GM13977 (cell line): ENCODE measurements at places on chromosomes 6 and 20.

GRCh38 chr20:23608251-23608846, 2.6 kb upstream of the CST9 start:
- no peak for DNase-seq

DNA sequence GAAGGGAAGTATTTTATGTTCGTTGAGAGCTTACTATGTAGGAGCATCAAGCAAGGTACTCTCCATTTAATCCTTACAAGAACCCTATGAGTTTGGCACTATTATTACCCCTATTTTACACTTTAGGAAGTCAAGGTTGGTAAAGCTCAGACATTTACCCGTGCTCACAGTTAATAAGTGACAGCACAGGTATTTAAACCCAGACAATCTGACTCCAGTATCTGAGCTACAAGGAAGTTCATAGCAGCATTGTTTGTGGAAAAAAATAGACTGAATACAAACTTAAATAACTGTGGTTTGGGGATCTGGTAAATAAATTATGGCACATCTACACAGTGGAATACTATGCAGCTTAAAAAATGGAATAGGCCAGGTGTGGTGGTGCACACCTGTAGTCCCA, 21.2 kb upstream of the GMNN start:
- no peak for DNase-seq

DNA sequence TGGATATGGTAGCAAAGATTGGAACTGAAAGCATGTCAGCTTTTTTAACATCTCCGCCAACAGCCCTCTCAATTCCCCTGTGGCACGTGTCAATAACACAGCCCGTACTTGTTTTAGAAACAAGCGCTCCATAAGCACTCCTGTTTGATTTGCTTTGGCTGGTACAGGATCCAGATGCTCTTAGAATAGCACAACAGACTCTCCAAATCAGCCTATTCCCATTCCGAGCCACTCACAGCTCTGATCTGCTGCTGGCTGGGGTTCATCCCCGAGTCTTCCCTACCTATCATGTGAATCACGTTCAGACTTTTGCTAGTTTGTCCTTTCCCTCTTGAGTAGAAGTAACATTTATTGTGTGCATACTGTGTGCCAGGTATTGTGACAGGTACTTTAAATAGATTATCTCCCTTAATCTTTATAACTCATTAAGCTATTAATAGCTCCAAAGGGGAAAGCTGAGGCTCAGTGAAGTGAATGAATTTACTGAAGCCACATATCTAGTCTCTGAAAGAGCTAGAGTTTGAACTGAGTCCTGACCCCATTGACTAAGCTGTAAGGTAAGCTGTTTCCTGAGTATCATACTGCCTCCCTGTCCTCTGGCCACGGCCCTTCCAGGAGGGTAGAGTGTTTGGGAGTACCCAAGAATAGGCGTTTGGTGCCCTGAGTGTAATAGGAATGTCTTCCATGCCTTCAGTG, 46.7 kb downstream of the RALY start:
- DNase-seq, result no peak

GRCh38 chr6:47440719-47441118, 36.9 kb upstream of the CD2AP start:
- DNase-seq, result peak; percentile 59

DNA sequence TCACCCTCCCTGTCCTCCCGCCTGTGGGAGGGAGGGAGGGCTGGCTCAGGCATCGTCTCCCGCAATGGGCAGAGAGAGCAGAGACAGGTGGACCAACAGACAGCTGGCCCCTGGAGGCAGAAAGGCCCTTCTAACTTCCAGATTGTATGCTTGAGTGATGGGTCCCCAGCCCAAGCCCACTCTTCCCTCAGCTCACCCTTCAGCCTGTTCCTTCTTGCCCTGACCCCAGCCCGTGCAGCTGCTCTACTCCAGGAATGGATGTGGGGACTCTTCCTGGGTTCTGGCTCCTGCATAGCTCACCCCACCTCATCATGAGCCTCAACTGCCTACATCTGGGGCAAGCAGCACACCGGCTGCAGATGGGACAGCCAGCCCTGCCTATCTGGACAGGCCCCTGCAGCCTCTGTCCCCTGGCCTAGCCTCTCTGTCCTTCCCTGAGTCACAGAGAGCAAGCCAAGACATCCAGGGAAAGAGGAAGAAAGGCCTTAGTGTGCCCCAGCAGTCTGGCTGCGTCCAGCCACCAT, 11.5 kb upstream of the SLC22A7 start:
- no peak for DNase-seq

DNA sequence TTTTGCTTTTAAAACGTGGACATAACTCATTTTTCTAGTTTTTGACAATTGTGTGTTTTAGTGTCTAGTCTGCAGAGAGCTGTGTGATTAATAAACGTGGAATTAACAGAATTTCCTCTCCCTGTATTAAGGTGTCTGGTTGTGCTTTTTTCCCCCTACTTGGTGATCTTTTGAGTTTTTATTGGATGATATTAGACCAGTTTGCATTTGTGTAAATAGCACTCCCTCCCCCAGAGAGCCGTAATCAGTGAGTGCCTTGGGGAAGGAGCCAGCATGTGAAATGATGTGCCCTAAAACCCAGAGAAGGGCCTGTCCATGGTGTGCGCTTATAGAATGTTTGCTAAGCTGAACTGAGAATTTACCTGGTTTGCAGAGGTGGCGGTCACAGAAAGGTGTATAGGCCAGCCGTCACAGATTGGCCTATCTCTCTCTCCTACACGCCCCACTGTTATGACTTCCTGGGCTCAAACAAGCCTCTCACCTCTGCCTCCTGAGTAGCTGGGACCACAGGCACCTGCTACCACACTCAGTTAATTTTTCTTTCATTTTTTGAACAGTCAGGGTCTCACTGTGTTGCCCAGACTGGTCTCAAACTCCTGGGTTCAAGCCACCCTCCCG, 42.4 kb downstream of the ALDH5A1 start:
- DNase-seq, result no peak

GRCh38 chr6:70667256-70667710, 400 bp upstream of the SMAP1 start:
- no peak for DNase-seq

GRCh38 chr6:116665464-116665863, 3.1 kb downstream of the ZUP1 start:
- no peak for DNase-seq

DNA sequence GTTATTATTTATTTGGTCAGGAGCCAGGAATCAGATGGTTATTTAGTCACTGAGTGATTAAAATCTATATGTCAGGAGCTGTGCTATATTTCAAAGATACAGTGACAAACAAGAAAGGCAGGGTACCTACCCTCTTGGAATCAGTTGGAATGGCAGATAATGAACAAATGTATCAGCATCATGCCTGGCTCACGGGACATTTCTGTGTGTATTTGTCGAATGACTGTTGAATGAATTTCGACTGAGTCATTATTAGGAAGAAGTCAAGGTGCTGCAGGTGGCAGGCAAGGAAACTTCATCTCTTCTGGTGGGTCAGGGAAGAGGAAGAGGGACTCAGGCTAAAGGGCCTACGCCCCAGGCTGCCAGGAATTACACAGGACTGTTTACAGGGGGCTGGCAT, 13.6 kb downstream of the PKIG start:
- no peak for DNase-seq

DNA sequence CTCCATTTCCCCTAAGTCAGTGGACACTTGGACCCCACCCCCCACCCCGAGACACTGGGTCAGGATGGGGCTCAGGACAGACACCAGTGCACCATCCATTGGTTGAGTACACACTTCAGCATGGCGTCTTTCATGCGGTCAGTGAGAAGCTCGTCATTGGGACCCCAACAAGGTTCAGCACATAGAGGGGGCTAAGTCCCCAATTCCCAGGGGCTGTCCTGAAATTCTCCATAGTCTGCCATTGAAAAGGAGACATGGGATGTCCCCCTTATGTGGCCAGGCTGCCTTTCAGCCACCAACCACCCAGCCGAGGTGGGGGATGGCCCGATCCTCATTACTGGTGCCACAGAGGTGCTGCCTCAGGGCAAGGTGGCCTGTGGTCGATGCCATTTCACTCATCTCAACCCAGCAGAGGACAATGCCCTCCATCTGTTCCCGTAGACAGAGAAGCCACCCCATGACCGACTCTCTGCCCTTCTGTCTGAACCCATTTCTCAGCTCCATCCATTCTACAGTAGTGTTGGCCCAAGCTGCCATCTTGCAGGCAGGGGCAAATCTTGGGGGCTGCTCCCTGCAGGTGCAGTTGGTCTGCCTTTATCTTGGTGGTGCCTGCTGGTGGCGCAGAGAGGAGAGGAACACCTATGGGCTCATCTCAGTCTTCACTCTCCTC, 37.4 kb downstream of the PRR18 start:
- DNase-seq, result no peak

DNA sequence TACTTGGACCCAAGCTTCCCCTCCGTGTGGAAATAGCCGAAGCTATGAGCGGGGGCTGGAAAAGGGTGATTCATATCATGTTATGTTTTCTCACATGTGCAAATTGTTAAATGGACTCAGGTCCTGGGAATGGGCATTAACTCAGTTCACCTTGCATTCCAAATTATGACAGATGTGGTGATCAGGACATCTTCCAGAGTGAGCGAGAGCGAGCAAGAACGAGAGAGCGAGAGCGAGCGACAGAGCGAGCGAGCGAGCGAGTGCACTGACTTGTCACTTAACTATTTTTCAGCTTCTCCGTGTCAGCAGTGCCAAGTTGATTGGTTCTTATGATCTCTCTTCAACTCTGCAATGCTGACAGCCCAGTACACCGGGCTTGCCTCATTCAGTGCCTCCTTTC, 437.4 kb upstream of the NRSN1 start:
- no peak for DNase-seq

DNA sequence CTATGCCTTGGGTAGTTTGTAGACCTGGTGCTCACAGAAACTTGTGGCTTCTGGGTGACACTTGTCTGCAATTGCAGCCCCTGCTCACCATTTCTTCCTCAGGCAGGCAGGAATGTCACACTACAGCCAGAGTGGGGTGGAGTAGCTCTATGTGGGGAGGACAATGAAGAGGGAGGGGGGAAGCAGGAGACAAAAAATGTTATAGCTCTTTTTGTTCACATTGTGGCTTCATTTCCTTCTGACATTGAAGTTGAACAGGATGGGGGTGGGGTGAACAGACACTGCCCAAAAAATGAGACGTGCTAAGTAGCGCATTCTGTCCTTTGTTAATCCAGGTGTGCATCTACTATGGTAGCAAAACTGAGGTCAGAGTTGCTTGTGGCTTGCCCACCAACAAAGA, at the start of gene THEMIS:
THEMIS (minus strand) TSS at position 124 of the 400 bp plus-strand sequence. CDS start 126 bp downstream, outside the sequence.
- DNase-seq, result no peak

DNA sequence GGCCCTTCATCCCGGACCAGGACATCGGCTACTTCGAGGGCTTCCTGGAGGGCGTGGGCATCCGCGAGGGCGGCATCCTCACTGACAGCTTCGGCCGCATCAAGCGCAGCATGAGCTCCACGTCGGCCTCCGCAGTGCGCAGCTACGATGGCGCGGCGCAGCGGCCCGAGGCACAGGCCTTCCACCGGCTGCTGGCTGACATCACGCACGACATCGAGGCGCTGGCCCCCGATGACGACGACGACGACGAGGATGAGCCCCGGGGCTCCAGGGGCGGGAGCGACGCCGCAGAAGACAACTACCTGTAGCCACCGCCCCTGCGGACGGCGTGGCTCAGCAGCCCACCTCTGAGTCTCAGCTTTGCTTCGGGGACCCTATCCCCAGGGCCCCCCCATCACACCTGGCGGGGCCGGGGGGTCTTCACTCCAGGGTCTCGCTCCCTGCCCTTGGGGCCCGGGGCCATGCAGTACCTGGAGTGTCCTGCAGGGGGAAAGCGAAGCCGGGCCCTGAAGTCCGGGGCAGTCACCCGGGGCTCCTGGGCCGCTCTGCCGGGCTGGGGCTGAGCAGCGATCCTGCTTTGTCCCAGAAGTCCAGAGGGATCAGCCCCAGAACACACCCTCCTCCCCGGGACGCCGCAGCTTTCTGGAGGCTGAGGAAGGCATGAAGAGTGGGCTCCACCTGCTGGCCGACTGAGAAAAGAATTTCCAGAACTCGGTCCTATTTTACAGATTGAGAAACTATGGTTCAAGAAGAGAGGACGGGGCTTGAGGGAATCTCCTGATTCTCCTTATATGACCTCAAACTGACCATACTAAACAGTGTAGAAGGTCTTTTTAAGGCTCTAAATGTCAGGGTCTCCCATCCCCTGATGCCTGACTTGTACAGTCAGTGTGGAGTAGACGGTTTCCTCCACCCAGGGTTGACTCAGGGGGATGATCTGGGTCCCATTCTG, 20.8 kb upstream of the HCK start:
- peak; percentile 64 for DNase-seq

- no peak for DNase-seq
Measured at GRCh38 chr20:6623989-6624388, 143.5 kb upstream of the BMP2 start.

- no peak for DNase-seq
Measured at GRCh38 chr20:38671186-38671585, 53.1 kb upstream of the SLC32A1 start.

- peak; percentile 28 for DNase-seq
Measured at GRCh38 chr6:55868771-55869479, 6.5 kb downstream of the BMP5 start.

GRCh38 chr6:108254433-108255410, 6.1 kb downstream of the SNX3 start:
- DNase-seq, result no peak
